Mucosa of gallbladder (tissue), 1 donor: ENCODE measurements at places on chromosomes 1 and 21. TPM values are rescaled to one million over a fixed set of nuclear protein-coding genes. Genes with fewer than 3 reads are reported as not detected.

Gene PLEKHN1
- 1.8 TPM for total RNA-seq

Gene EPB41
- 71.7 TPM for total RNA-seq

Gene METTL13
- 25.6 TPM for total RNA-seq

Gene OR2L8
- not detected for total RNA-seq

Gene FNDC10
- total RNA-seq: 4.6 TPM

Gene KRTAP19-3
- not detected for total RNA-seq

Gene FMO5
- 52.9 TPM for total RNA-seq

Gene BSND
- total RNA-seq: not detected
